ENCODE measurements at places on chromosomes 13 and 19.

- no peak for DNase-seq
Measured at GRCh38 chr19:1063030-1063908, 3.7 kb upstream of the ARHGAP45 start.

GRCh38 chr19:18480006-18480691, 41.7 kb downstream of the ELL start:
- DNase-seq, result no peak

- DNase-seq, result no peak
Measured at GRCh38 chr13:40969169-40969901, 49.8 kb downstream of the ELF1 start.

GRCh38 chr13:74695021-74695800, 561.0 kb upstream of the KLF12 start:
- no peak for DNase-seq

DNA sequence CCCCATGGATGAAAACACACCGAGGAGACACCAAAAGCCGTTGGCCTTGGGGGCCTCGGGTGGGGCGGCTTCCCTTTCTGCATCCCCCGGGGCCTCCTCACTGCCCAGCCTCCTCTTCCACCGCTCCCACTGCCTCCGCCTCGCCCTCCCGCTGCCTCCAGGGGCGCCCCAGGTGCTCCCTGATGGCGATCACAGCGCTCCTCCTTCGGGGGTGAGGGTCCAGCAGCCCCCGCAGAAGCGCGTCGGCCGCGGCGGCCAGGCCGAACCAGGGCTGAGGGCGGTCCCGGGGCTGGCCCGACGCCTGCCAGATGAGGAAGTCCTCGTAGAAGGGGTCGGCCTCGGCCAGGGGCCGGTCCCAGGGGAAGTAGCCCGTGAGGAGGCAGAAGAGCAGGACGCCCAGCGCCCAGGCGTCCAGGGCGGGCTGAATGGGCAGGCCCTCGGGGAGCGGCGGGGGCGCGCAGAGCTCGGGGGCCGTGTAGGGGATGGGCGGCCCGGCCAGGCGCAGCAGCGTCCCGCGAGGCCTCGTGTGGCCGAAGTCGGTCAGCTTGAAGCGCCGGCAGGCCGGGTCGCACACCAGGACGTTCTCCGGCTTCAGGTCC, 7.2 kb downstream of the SBK2 start:
- DNase-seq, result no peak

DNA sequence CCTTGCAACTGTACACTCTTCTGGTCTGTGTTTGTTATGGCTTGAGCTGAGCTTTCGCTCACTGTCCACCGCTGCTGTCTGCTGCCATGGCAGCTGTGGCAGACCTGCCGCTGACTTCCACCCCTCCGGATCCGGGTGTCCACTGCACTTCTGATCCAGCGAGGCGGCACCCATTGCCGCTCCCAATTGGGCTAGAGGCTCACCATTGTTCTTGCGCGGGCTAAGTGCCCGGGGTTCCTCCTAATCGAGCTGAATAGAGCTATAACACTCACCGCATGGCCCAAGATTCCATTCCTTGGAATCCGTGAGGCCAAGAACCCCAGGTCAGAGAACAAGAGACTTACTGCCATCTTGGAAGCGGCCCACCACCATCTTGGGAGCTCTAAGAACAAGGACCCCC, 2.2 kb upstream of the PSMC4 start:
- DNase-seq, result no peak

DNA sequence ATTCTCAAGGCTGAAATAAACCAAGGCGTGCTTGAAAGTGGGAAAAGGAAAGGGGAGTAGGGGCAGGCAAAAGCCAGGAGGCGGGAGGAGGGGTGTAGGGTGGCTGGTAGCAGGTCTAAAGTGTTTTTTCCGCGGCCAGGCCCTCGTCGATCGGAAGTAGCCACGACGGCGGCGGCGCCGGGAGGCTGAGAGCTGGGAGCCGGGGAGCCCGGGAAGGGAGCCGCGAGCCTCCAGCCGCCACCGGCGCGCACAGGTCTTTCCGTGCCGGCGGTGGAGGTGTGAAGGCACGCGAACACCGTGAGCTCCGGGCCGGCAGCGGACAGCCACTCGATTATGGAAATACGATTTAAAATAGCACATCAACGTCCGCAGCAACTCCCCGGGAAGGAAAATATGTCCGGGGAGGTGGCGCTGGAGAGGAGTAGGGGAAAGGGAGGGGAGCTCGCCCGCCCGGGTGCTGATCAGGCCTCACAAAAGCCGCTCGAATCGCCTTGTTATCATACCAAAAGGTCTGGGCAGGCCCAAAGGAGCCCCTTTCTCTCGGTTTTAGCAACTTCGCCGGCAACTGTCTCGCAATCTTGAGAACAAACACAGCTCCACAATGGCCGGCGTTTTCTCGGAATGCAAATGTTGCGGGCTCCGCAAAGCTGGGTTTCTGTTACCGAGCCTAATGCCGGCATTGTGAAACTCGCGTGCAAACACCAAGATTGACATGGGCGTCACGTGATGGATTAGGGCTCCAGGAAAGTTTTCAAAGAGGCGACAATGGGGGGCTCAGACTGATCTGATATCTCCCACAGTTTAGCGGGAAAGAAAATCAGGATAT, 2.9 kb upstream of the PCDH8 start:
- no peak for DNase-seq

- DNase-seq, result peak; percentile 35
Measured at GRCh38 chr19:53308339-53308811, 25.2 kb upstream of the ZNF845 start.

DNA sequence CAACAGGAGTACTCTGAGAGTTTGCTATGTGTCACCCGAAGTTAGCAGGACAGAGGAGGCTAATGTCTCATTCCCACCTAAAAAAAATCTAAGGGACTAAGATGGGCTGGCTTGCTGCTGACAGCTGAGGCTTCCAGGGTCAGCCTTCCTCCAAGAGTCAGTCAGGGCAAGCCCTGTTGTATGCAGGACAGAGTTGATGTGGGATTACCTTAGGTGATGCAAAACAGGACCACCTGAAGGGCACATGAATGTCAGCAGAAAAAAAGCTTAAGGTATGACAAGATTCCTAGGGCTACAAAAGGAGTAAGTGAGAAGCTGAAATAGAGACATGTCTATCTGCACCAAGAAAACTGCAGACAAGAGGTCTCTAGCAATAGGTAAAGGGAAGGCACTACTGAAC, 151.5 kb downstream of the NHLRC3 start:
- DNase-seq, result no peak

- no peak for DNase-seq
Measured at GRCh38 chr19:4906963-4907362, 2.3 kb upstream of the UHRF1 start.

GRCh38 chr19:14530005-14530348, 583 bp downstream of the TECR start:
- no peak for DNase-seq

GRCh38 chr13:97245011-97245410, 22.9 kb downstream of the MBNL2 start:
- no peak for DNase-seq

DNA sequence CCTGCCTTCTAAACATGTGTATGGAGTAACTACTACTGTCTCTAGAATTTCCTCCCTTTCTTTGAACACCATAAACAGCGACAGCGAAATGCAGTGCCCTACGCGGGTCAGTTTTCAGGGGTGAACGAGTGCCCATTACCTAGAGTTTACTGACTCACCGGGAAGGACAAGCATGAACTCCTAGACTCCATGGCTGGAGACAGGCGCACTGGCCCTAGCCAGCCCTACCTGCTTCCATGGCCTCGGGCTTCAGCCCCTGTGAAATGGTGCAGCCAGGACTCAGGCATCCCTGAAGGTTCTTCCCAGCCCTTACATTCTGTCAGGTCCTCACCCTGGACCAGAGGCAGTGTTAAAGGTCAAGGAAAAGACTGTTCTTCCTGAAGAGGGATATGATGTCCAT, 8.5 kb downstream of the RANBP3 start:
- DNase-seq, result no peak

DNA sequence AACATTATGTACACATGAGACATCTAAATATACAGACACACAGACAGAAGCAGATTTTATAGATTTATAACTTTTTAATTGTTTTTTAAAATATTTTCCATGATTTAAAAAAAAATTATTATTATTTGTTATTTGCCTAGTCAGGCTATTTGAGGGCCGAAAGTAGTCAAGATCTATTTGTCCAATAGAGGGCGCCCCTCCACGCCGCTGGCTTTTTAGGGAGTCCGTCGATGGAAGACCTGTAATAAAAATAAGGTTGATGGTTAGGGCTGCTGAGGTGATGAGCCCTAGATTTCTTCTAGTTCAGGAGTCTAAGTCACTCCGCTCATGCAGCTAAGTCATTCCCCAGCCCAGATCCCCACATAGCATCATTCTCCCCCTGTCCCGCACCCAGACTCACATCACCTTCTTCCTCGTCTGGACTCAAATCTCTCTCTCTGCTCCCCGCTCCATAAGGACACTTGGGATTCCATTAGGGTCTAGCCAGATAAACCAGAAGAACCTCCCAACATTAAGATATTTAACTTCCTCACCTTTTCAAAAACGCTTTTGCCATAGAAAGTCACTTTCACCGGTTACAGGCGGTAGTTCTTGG, 33.9 kb upstream of the CEACAM21 start:
- no peak for DNase-seq

- no peak for DNase-seq
Measured at GRCh38 chr13:110339975-110340550, 33.0 kb downstream of the COL4A2 start.

- no peak for DNase-seq
Measured at GRCh38 chr13:103615771-103616170, 549.6 kb upstream of the SLC10A2 start.

DNA sequence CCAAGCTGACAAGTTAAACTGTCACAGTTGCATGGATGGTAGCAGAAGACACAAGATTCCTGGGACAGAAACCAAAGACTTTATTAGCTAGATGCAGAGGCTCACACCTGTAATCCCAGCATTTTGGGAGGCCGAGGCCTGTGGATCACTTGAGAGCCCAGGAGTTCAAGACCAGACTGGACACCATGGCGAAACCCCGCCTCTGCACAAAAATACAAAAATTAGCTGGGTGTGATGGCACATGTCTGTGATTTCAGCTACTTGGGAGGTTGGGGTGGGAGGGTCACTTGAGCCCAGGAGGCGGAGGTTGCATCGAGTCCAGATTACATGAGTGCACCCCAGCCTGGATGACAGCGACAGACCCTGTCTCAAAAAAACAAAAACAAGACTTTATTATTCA, 346.6 kb downstream of the IRS2 start:
- DNase-seq, result no peak

DNA sequence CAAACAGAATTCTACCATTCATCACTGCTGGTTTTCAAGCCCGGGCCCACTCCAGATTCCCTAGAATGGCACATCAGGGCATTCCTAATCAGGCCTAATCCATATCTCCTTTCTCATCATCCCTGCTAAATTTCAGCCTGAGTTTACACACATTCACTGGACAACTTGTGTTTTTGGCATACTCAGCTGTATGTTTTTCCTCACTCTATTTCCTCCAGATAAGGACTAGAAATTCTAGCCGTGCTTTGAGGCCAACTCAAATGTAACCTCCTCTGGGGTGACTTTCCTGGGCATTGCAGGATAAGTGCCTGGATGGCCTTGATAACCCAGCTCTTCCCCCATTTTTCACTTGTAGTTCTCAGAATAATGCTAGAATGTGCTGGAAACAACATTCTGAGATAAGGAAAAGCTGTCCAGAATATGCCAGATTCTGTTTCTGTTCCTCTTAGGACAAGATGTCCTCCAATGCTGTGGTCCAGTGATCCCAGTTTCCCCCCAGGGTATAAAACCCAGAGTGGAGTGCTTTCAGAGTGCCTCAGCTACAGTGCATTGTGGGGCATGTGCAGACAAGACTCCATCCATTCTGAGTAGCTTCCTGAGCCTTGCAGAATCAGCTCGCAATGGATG, 66.9 kb upstream of the CLDN10 start:
- DNase-seq, result no peak

- no peak for DNase-seq
Measured at GRCh38 chr13:110109910-110110309, 197.0 kb downstream of the COL4A1 start.

DNA sequence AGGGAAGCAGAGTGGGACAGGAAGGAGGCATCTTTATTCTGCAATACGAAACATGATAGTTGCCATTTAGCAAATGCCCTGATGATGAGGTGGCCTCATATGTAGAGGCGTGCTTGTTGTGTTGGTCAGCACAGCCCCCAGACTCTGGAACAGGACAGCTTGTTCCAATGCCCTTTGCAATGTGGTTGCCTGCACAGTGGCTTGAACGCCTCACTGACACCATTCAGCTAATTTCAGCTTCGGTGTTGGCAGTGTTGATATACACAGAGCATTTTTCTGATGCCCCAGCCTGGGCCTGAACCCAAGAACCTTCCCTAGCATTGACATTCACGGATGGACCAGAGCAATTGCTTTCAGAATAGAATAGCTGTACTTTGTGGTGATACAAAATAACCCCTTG, 133.3 kb downstream of the HS6ST3 start:
- DNase-seq, result no peak

- DNase-seq, result no peak
Measured at GRCh38 chr13:102814025-102814607, 15.2 kb downstream of the BIVM start.

- DNase-seq, result no peak
Measured at GRCh38 chr13:113730258-113730691, 28.8 kb upstream of the TMEM255B start.

DNA sequence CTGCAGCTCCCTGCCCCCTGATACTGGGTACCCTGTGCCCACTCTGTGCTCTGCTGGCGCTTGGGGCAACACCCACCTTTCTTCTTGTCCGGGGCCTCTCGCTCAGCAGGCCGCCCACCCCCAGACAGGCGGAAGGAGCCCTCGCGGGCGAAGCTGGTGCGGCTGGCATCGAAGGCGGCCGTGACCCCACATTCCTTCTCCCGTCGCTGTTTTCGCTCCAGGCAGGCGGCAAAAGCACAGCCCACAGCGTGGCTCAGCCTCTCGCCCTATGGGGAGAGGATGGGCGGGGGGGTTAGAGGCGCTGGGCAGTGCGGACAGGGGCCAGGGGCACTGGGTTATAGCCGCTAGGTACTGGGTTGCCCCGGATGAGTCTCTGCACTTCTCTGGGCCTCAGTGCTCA, 13.3 kb downstream of the NUMBL start:
- DNase-seq, result no peak

DNA sequence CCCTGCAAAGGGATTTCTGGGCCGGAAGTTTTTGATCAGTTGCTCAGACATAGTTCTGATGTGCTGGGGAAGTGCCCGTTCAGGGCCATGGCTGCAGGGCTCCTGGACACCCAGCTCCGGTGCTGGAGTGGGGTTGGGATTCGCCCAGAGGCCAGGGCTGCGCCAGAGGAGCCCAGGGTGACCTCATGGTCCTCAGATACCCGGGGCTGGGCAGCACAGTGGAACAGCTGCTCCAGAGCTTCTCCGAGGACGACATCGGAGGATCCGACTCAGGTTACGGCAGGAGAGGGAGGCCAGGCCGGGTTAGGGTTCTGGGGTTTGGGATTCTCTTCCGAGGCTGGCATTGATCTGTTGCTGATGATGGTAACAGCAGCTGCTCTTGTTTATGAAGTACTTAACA, 20.9 kb downstream of the CARM1 start:
- no peak for DNase-seq

Data from liver (tissue), 10 donors.